ENCODE measurements at places on chromosomes 5 and 9.

- no peak for DNase-seq
Observed at GRCh38 chr9:27367921-27368315, 71.0 kb upstream of the EQTN start.

DNA sequence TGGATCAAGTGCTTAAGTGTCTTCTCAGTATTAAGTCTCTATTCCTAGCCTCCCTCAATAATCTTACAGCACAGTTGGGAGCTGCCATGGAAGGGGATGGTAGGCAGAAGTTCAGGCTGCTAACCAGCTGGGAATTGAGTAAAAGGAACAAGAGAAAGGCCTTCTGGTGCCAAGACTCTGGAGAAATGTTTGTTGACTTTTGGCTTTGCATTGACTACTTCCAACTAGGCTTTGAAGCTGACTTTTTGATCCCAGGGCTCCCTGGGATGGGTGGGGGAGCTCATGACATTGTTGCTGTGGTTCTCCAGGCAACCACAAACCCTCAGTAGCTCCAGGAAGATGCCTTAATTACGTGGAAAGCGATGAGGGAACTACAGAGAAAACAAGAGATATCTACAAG, 85.2 kb upstream of the HTR4 start:
- DNase-seq = no peak

- DNase-seq = peak; percentile 12
Observed at GRCh38 chr9:83379045-83379444, 159.2 kb downstream of the FRMD3 start.

DNA sequence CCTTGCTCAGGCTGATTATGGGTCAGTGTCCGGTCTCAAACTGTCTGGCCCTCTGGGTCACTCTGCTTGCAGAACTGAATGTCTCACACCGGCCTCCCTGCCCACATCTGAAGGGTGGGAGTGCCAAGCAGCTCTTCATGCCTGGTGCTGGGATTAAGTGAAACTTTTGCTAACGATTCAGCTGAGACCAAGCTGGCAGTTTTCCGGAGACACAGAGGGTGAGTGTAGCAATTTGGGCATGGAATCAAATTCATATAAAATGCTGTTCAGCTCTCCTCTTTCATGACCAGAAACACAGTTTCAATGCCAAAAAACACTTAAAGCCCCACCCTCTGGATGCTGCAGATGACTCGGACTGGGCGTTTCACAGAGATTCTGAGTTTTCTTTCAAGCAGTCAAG, 207.5 kb downstream of the NXNL2 start:
- DNase-seq = no peak

GRCh38 chr9:85505612-85506011, 236.1 kb downstream of the AGTPBP1 start:
- no peak for DNase-seq

- no peak for DNase-seq
Observed at GRCh38 chr5:159212657-159213462, 3.5 kb upstream of the RNF145 start.

DNA sequence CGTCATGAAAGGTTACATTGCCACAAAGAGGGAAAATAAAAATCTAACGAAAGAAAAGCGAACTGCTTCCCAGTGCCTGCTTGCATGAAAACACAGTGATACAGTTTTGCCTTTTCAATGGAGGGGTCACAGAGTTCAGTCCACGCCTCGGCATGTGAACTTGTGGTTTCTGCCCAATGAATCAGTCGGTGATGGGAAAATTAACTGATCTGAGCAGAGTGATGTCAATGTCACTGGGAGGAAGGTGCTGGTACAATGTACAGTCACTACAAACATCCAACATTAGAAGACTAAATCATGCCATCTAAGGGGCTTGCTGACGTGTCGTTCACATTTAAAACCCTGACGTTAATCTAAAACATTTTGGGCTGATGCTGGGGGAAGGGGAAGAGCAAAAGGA, 151.8 kb upstream of the MSX2 start:
- no peak for DNase-seq

- peak; percentile 6 for DNase-seq
Observed at GRCh38 chr5:176610435-176610773, 448 bp upstream of the GPRIN1 start.

GRCh38 chr5:177496070-177496726, 1.2 kb downstream of the PDLIM7 start:
- no peak for DNase-seq

DNA sequence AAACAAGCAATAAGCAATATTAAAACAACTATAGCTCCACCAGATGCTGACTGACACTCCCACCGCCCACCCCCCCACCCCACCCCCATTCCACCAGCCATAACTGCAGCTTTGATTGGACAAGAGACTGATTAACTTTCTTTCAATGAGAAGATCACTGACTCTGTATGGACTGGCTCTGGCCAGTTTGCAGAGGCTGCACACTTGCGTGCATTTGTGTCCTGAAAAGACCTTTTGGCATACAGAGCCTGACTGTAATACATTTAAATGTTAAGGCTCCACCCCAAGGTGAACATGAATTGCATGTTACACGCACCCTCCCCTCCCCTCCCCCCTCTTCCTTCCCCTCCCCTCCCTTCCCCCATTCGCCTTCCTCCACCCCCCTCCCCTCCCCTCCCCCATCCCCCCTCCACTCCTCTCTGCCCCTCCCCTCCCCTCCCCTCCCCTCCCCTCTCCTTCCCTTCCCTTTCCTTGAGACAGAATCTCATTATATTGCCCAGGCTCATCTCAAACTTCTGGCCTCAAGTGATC, 31.1 kb downstream of the FGD3 start:
- no peak for DNase-seq

- no peak for DNase-seq
Observed at GRCh38 chr9:34983209-34983608, 6.3 kb upstream of the DNAJB5 start.

Measured in NCI-H1092 (cell line).